Neural crest cell (in vitro differentiated cells): ENCODE measurements at places on chromosomes 11 and 22. TPM values are rescaled to one million over a fixed set of nuclear protein-coding genes. Genes with fewer than 3 reads are reported as not detected.

The GVQW3 gene
- 13.8 and 13.9 TPM in 2 replicates for total RNA-seq

The NPAS4 gene
- 0.14 and 0.63 TPM in 2 replicates for total RNA-seq

GRCh38 chr11:71240865-71241691 is 11.3 kb downstream of the SHANK2 start:
- peak; percentile 34 for DNase-seq

- DNase-seq = no peak
These were observed 226.2 kb downstream of the TMEM135 start for GRCh38 chr11:87263979-87264378.

GRCh38 chr11:128323381-128323780 is 264.0 kb downstream of the ETS1 start:
- DNase-seq = no peak

DNA sequence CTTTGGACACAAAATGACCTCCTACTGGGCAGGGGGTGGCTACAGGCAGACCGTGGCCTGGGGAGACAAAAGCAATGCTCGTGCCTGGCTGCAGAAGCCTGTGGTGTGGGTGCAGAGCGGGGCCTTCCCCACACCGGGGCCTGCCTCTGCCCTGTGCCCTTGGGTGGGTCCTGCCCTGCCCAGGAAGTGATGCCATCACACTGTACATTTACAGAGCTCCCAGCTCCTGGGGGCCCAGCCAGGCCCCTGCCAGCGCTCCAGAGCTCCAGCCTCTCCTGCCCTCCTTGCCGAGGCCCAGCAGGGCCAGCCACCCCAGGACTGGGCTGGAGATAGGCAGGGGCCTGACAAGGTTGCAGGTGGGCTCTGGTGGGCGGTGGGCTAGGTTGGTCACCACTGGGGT is 40.1 kb downstream of the MUC5B start:
- DNase-seq = no peak

DNA sequence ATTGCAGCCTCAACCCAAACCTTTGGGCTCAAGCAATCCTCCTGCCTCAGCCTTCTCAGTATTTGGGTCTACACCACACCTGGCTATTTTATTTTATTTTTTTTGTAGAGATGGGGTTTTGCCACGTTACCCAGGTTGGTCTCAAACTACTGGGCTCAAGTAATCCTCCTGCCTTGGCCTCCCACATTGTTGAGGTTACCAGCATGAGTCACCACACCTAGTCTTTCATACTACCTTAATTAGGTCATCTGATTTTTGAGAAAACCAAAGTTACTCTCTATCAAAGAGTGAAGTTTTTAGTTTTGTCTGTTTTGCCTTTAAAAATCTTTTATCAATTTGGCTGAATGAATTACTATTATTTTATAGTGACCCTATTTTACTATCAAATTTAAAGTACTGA is 335.6 kb upstream of the LRRC4C start:
- DNase-seq = no peak

- no peak for DNase-seq
These were observed 8.2 kb upstream of the PRRG4 start for GRCh38 chr11:32821517-32821916.

The PKDREJ gene
- total RNA-seq = 0.02 TPM in 1 of 2 replicates, not detected in the other

DNA sequence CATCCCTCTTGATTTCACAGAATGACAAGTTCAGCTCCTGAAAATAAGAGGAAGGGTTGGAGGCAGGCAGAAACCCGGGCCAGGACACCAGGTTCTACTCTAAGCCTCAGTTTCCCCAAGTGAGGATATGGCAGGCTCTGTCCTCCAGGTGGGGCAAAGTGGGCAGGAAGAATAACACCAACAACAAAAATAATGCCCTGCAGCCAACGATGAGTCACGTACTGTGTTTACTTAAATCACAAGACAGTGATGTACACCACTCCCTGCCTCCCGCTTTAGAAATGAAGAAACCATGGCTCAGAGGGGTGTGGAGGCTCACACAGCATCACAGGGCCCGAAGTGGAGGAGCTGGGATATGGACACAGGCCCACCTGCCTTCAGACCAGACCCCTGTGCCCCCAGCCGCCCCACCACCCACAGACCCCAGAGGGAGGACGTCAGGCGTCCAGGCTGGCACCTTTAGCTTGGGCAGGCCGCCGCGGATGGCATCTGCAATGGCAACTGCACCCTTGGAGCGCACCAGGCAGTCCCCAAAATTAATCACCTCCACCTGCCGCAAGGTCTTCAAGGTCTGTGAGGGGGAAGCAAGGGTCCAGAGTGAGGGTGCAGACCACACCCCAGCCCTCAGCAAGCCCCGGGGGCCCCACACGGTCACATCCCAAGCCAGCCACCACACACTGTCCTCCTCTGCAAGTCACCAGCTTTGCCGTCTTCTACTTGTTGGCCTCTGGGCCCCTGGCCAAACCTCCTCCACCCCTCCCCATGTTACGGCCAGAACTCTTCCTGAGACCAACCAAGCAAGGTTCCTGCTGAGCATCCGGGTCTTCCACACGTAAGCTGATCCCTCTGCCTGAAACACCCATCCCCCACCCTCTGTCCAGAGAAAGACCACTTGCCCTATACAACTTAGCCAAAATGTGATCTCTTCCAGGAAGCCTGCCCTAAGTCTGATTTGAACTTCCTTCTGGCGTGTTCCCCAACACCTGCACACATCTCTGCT is 15.8 kb upstream of the CHADL start:
- no peak for DNase-seq

- DNase-seq = no peak
These were observed 941.6 kb upstream of the CHORDC1 start for GRCh38 chr11:91164452-91164822.

DNA sequence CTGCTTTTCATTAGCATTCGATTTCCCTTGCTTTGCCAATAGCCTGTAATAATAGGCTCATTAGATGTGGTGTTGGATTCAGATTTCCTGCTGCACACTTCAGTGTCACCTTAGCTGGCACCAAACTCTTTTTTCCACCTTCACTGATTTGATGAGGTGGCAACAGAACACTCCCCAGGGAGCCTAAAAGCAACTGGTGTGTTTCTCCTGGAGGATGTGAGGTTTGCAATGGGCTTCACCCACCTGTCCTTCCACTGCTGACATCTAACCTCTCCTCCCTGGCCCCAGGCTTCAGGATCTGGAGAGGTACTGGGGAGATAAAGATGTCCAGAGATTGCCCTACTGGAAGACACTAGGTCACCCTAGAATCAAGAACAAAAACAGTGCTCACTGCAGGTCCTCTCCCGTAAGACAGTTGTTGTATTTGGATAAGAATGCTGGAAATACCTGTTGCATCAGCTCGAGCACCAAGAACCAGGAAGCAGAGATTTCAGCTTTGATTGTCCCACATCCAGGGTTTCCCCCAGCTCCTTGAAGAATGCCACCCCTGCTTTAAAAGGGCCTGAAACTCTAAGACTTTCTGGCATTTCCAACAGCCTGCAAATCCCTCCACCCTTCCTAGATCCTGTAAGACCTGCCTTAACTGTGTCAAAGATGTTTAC is 96.9 kb downstream of the SLC1A2 start:
- no peak for DNase-seq

DNA sequence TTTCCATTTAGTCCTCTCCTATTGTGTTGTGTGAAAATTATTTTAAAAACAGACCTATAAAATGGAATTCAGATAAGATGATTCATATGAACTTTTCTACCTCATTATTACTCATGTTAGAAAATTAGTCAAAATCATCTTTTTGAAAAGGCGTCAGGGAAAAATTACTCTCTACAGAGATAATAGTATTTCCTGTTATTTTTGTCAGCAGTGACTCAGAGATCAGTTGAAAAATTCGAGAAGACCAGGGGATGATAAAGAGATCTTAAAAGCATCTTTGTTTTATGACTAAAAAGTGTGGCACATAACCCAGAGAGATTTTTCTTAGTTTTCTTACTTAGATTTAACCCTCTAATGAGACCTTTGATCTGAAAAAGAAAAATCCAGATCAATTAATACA is 157.9 kb upstream of the CARD18 start:
- DNase-seq = no peak

GRCh38 chr11:33875621-33876294 is 16.1 kb downstream of the LMO2 start:
- DNase-seq = no peak

The DKK3 gene
- total RNA-seq = 17.6 and 21.0 TPM in 2 replicates

- DNase-seq = no peak
These were observed 785.6 kb downstream of the BRD1 start for GRCh38 chr22:49042066-49042465.

The HSCB gene
- total RNA-seq = 14.3 and 18.7 TPM in 2 replicates

DNA sequence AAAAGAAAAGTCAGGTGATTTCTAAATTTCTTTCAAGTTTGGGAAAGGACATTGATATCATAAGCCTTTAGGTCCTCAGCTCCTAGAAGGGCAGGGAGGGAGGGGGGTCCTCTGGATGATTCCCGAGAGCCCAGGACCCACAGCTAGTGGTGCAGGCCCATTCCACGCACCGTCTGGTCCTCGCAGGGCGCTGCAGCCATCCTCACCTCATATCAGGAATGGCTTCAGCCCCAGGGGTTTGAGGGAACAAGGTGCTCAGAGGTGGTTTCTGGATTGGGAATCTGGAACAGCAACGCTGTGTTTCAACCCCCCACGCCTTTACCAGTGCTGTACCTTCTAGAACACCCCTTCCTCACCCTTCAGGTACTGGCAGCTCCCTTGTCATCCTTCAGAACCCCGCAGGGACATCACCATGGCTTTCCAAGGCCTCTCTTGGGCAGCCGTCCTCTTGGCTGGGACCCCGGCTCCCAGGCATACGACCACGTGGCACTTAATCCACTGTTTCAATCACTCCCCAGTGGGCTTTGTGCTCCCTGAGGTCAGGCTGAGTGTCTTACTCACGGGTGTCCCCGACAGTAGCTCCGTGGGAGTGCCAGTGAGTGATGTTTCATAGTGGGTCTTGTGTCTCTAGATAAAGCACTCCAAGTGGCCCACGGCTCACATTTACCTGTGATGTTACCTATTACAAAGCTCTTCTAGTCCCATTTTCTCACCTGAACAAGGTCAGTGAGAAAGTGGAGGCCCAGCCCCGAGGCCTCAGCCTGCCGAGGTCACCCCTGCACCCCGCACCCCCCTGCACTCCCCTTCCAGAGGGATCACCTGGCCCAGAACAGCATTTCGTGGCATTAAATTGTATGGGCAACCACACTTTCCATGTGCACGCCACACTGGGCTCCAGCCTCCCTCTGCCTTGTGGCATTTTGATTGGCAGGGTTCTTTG is 93.9 kb downstream of the MORC2 start:
- DNase-seq = no peak

- peak; percentile 29 for DNase-seq
These were observed 442 bp downstream of the COPB1 start for GRCh38 chr11:14499178-14499559.

The SIDT2 gene
- 33.5 and 37.6 TPM in 2 replicates for total RNA-seq

DNA sequence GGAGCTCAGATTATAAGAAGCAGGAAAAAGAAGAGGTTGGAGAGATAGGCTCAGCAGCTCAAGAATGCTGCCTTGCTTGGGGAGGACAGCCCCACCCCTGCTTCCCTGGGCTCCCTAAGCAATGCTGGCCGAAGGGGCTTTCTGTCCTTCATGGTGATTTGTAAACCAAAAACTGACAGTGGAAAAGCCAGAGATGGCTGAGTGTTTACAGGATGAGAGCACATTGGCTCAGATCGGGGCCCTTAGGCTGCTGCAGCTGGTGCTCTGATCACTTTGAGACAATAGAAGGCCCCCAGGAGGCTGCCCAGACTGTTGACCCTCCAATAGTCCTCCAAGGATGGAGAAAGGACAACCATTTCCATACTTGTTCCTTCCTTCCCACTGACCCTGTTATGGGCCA is 28.8 kb upstream of the AMOTL1 start:
- no peak for DNase-seq

The CSF2RB gene
- total RNA-seq = not detected in 2 replicates

GRCh38 chr22:44383652-44384562 is 71.2 kb upstream of the SHISAL1 start:
- no peak for DNase-seq
